Activated T-helper 2 cell treated with anti-CD3 and anti-CD28 coated beads, Interferon-gamma antibody, Interleukin-2, Interleukin-4, amounts not matched to agents 10 μg/mL and 5 μg/mL and 100 μg/mL, durations not matched to agents 14 hours and 24 hours and 36 hours (primary cell): ENCODE measurements at places on chromosomes 11 and 22. TPM values are rescaled to one million over a fixed set of nuclear protein-coding genes. Genes with fewer than 3 reads are reported as not detected.
A peak's percentile ranks its signal among the peaks of the same experiment; 100 is the strongest.

DNA sequence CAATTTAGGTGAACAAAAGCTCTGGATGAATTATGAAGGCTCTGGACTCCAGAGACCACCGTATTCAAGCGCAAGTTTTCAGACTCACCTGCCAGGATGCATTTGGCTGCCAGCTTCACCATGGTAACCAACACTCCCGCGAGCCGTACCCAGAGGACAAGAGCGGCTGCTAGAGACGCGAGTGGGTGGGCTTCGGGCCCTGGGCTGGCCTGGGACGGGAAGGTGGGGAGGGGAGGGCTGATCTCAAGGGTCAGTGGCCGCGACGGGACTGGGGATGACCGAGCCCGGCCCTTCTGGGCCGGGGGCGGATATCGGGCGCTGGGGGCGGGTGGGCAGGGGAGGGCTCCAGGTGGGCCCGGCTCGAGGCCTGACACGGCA, 344 bp downstream of the IFT27 start:
- H3K36me3 ChIP-seq = no peaks in the 10 kb centered on the region
- H3K4me3 ChIP-seq = peak overlapping the region; percentile 91
- H3K4me1 ChIP-seq = peaks cover 29% of the 10 kb centered on the region
- DNase-seq = no peak
- peak overlapping the region; percentile 83 for H3K27ac ChIP-seq

DNA sequence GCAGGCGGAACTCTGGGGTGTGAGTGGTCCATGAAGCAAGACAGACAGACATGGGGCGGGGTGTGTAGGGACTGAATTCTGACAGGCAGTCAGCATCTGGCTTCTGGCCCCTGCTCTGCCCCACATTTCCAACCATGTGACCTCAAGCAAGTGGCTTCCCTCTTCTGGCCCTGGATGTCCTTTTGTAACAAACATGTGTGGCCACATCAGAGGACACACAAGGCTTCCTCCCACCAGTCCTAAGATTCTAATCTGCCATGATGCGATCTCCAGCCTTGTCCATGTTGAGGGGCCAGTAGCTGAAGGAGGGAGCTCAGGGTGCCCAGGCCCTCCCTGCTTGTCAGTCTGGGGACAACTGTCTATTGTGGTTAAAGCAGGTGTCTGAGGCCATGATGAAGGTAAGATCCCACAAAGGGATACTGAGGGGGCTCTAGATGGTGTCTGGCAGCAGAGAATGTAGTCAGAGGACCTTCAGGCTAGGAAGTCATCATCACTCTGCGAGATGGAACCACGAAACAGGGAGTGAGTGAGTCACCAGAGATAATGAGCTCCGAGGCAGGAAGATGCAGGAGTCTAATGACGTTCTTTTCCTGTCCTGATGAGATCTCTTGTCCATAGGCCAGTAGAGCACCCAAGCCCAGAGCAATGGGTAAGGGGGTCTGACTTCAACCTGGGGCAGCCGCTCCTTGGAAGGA, 27.4 kb downstream of the DRD2 start:
- peak; percentile 13 for DNase-seq
- H3K27me3 ChIP-seq = peaks cover 7% of the 10 kb centered on the region
- no peaks in the 10 kb centered on the region for H3K36me3 ChIP-seq
- H3K4me1 ChIP-seq = peaks cover 26% of the 10 kb centered on the region

- H3K27ac ChIP-seq = no peak overlapping the region
- H3K4me3 ChIP-seq = no peak overlapping the region
- H3K4me1 ChIP-seq = peaks cover 40% of the 10 kb centered on the region
- no peaks in the 10 kb centered on the region for H3K36me3 ChIP-seq
These were observed 8.1 kb upstream of the GDPD5 start for GRCh38 chr11:75533896-75534258.

DNA sequence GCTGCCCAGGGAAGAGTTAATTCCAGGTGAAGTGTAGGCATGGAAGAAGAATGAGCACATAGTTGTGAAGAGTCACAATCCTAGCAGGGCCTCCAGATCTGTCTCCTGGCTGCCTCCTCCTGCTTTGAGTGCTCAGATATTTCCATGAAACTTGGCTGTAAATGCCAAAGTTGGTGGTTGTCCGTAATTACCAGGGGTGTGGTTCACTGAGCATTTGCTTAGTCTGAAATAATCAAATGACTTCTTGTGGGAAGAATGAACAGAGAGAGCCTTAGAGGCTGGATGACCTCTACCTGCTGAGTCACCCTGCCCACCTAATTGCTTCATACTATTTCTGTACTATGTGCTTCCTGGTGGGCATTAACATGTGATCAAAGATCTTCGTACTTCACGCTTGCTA, 50.9 kb downstream of the APIP start:
- H3K27ac ChIP-seq = no peak overlapping the region
- H3K27me3 ChIP-seq = peaks cover 19% of the 10 kb centered on the region
- H3K4me1 ChIP-seq = no peaks in the 10 kb centered on the region

PANX2 gene
- total RNA-seq = 2.4 and 2.8 TPM in 2 replicates

OR56A1 gene
- total RNA-seq = not detected in 2 replicates
